ENCODE measurements at places on chromosomes 16 and 17. TPM values are rescaled to one million over a fixed set of nuclear protein-coding genes. Genes with fewer than 3 reads are reported as not detected.

GRCh38 chr17:75814900-75815373, 29.3 kb downstream of the UNC13D start:
- no peak for DNase-seq

DOC2B gene
- total RNA-seq: not detected

THUMPD1 gene
- total RNA-seq: 48.3 TPM

TAC4 gene
- not detected for total RNA-seq

VAT1L gene
- total RNA-seq: not detected

Data from OCI-LY7 (cell line).